ENCODE measurements at places on chromosomes 5 and 9.

DNA sequence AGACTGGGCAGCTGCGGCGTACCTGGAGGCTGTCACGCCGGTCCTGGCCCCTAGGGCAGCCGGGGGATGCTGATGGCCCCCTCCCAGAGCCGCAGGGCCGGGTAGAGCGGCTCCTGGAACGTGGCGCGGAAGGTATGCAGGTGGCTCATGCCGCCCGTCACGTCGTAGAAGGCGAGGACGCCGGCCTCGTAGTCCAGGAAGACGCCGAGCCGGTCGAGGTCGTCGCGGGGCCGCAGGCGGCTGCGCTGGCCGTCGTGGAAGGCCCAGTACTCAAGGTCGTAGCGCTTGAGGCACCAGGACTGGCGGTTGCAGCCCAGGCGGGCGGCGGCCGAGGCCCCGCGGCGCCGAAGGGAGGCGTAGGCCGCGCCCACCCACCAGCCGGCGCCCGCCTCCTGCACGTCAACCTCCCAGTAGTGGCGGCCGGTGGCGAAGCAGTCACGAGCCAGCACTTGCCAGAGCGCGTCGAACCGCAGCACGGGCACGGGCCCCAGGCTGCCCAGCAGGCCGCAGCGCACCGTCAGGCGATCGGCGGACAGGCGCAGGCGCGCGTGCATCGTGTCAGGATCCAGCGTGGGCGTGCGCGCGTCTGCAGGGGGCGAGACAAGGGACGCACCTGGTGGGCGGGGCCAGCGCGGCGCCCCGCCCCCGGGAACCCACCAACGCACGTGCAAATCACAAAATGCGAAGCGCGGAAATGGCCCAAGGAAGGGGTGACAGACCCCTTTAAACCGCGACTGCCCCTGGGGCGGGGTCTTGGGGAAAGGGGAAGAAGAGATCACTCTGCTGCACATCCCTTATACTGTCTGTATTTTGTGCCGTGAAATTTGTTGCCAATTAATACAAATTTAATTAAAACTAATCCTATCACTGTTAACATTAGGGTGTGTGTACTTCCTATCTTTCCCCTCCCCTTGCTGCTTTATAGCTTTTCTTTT is 31.2 kb downstream of the NANS start:
- peak; percentile 30 for DNase-seq

DNA sequence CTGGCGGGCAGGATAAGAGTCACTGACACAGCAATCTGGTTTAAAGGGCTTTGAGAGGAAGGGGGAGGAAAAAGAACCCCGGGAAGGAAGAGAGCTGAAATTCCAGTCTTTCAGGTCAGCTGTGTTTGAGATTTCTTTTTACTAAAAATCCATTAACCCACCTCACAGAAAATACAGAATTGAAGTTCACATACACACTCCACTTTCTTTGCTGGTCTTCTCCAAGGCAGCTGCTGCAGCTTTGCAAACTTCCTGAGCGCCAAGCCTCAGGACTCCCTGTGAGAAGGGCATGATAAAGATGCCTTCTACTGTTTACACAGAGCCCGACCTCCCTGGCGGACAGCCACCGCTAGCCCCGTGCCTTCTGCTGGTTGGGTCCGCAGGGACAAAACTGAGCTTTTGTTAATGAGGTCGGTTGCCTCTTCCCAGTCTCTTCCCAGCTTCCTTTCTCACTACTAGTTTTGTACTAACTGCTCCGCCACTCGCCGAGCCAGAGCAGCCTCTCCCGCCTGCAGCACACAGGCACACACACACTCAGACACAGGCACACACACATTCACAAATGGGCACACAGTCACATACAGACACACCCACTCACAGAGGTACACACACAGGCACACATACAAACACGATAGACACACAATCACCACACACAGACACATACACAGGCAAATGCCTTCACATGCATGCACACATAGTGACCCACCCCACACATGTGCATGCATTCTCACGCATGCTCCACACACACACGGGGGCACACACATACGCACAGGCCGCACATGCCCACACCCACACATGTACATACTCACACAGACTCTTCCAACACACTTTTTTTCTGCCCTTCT is at the start of gene FREM1:
Gene FREM1 (minus strand): TSS at position 468 of the 845 bp plus-strand sequence. CDS start 41,451 bp downstream, outside the sequence.
- DNase-seq = no peak

DNA sequence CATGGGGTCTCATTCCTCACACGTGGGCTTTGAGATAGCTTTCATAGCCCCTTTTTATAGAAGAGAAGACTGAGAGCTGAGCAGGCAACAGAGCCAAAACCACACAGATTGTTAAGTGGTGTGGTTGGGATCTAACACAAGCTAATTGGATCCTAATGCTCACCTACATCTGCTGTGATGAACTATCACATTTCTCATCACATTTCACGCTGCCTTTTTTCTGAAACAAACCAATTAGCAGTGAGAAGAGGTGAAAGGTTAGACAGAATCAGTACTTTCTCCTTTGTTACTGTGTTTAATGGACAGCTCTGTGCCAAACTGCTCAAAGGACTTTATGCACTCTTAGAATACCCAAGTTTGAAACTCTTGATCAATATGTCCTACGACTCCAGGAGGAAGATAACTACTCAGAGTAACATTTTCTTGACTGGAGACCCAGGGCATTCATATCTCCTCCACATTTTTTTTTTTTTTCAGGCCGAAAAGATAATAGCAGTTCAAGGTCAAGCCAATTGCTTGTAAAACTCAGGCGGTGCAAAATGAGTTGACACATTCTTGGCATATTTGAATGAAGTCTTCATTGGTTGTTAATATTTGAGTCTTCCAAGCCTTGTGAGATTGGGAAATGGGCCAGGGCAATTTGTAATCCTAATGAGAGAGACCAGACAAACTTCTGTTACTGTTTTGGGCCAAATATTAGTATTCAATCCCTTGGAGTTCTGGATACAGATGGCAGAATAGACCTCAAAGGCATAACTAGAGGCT is 138.4 kb downstream of the KCTD16 start:
- no peak for DNase-seq

DNA sequence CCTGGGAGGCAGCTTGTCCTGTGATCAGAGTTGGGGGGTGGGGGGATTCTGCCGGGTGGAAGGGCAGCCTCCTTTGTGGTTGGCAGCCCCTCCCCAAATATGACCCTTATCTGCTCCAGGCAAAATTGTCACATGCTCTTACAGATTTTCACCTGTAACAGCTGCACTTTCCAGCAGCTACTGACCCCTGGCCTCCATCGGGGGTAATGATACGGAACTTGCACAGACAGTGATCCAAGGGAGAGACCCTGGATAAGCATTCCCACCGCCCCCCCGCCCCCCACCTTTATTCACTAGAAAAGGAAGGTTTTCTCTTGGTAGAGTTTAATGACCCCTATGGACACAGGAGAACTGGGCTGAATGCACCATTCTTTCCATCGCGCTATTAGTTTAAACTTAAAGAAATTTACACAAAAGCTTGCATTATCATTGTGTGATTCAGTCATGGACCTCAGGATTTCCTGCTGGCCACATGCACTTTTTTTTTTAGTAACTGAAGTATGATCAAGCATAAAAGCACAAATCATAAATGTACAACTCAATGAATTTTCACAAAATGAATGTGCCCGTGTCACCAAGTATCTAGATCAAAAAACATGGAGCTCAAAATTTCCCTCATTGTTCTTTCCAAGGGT is 10.7 kb upstream of the ZBTB34 start:
- no peak for DNase-seq

- no peak for DNase-seq
These were observed 81.6 kb upstream of the KLF4 start for GRCh38 chr9:107571148-107571547.

DNA sequence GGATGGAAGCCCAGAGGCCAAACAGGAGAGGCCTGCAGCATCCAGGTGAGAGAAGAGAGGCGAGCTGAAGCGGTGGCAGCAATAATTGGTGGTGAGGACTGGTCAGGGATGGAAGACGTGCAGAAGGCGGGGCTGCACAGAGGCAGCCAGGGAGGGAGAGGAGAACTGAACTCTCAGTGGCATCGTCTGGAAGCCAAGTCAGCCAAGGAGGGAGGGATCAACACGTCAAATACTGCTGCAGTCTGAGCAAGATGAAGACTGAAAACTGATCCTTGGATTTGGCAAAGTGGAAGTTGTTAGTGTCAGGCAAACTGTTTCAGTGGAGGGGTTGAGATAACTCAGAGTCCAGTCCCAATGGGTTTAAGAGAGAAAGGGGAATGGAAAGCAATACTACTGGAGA is 145.4 kb downstream of the CDK5RAP2 start:
- DNase-seq = no peak

- DNase-seq = no peak
These were observed 14.4 kb upstream of the GALNT10 start for GRCh38 chr5:154176181-154176580.

GRCh38 chr5:139458580-139459407 is 3.7 kb downstream of the ECSCR start:
- DNase-seq = peak; percentile 78

All from activated gamma-delta T cell treated with Interleukin-2 at 50 U/mL for 16 hours (primary cell).